ENCODE measurements at places on chromosomes 1 and 21.
A peak's percentile ranks its signal among the peaks of the same experiment; 100 is the strongest.

DNA sequence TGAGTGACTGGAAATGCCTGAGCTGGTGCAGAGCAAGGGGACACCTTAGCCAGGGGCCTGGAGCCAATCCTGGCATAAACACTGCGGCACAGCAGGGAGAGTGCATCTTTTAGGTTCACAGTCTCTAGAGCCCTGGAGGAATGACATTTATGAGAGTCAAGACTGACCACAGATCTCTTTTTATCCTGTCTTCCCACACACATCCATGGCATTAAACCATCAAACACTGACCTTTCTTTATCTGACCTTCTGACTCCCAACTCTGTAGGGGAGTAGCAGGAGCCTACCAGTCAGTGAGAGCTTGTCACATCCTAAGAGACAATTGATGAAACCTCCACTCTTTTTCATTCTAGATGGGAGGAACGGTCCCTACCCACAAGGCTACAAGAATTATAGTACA is 7.9 kb downstream of the CD34 start:
- no peak for DNase-seq

DNA sequence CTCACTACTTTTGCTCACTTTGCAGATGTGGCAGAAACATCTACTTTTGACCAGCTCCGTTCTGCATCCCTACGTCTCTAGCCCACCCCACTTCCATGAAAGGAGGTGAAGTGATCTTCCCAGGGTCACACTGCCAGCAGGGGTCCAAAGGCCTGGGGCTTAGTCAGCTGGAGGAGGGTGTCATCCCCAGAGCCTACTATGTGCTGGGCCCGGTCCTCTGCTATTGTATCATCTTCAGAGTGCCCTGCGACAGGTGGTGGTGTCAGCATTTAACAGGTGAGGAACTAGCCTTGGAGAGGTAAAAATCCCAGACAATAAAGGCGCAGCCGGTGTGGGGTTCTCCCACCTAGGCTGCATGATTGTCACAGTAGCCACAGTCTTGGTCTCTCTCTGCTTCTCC is 5.6 kb upstream of the BSND start:
- DNase-seq = no peak

GRCh38 chr1:8189931-8190483 is 127.9 kb upstream of the SLC45A1 start:
- no peak for DNase-seq

DNA sequence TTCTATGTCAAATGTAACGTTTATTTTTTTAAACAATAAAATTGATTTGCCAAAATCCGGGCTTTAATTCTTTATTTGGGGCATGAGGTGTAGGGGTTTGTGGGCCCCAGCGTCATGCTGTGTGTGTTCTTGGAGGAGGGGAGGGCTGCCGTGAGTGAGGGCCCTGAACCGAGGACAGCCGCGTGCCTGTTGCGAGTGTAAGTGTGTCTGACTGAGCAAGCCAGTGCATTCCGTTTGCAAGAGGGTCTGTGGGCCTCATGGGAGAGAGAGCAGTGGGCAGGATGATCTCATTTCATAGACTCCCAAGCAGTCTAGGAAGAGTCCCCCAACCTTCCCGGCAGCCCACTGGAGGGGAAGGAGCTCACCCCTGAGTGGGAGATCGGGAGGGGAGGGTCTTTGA is 21.4 kb upstream of the SPSB1 start:
- no peak for DNase-seq

- no peak for DNase-seq
Observed at GRCh38 chr21:34880401-34880800, 168.7 kb downstream of the RUNX1 start.

DNA sequence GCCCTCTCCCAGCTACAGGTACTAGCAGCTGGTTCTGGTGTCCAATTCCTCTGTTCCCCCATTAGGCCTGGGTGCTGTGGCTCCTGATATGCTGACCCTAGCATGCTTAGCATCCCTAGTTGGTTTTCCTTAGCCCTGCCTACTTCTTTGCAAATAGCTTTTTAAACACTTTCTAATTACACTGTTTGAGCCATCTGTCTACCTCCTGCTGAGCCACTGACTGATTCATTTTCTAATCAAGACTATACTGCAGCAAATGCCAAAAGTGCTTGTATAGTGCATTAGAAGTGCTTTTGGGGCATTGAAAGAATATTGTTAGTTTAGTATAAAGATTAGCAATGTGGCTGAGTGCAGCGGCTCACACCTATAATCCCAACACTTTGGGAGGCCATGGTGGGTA is 36.3 kb downstream of the ERICH3 start:
- no peak for DNase-seq

GRCh38 chr1:177366091-177366490 is 195.3 kb downstream of the BRINP2 start:
- no peak for DNase-seq

DNA sequence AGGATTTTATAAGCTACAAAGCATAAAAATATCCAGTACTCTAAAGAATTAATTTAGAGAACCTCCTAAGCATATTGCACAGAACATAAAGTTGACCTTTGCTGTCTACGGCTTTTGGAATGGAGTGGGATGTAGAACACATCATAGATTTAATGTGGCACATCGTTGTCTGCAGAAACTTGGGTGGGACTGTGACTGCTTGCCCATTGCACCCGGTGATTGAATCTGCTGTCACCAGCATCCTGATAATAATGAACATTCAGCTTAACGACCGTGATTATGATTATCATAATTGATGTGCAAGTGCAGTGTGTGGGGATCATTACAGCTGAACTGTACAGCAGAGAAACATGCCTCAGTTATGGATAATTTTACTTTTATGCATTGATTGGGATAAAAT is 181.9 kb downstream of the SPATA17 start:
- no peak for DNase-seq

- no peak for DNase-seq
Observed at GRCh38 chr1:94709891-94710581, 110.1 kb upstream of the SLC44A3 start.

- no peak for DNase-seq
Observed at GRCh38 chr1:151968791-151969399, 24.8 kb downstream of the S100A10 start.

DNA sequence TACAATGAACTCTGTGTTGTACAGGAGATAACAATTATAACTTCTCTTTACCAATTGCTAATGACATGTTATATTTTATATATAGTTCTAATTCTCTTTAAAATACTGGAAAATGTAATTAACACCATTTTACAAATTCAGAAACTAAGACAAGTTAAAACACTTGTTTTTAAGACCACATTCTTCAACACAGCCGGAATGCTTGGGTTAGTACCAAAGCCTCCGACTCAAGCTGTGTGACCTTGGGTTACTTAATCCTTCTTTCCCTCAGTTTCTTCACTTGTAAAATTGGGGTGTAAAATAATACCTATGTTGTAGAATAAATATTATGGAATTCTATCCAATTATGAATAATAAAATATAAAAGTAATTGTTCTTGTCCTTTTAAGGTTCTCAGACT is 378.7 kb downstream of the USH2A start:
- DNase-seq = no peak

GRCh38 chr1:222061711-222062359 is 319.9 kb upstream of the DUSP10 start:
- no peak for DNase-seq

DNA sequence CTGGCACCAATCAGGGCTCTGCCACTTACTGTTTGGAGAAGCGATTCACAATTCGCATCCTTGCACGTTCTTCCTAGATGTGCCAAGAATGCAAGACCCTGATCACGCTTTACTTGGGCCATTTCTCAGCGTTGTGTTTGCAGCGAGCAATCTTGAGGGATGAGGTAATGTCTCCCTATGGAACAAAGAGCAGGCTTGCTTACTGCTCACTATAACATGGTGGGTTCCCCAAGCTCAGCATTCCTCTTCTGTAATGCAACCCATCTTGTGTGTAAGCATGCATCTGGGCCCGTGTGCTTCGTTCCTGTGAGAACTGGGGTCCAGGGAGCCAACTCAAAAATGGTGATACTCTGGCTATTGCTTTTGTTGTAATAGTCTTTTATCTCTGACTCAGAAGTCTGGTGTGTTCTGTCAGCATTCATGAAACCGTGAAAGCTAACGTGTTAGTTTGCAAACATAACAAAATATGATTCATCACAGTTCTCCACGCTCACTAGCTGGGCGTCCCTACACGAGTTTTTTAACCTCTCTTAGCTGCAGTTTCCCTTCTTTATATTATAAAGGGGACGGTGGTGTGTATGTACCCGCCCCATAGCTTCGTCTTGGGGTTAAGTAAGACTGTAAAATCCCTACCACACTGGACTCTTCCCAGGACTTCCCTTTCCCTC is 33.3 kb downstream of the DNTTIP2 start:
- DNase-seq = no peak

DNA sequence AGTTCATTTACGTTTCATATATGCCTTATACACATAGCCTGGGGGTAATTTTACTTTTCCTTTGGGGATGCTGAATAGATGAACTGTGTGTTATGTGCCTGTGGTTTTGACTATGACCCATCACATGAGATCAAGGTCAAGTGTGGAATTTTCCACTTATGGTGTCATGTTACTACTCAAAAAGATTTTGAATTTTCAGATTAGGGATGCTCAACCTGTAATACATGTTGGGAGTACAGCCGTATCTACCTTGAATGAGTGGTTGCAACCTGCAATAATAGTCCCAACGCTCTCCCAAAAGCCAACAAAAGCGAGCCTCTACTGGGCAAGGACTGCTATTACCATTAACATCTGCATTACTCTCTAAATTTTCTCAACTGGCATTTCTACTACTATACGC is 68.5 kb upstream of the SDC3 start:
- DNase-seq = no peak

DNA sequence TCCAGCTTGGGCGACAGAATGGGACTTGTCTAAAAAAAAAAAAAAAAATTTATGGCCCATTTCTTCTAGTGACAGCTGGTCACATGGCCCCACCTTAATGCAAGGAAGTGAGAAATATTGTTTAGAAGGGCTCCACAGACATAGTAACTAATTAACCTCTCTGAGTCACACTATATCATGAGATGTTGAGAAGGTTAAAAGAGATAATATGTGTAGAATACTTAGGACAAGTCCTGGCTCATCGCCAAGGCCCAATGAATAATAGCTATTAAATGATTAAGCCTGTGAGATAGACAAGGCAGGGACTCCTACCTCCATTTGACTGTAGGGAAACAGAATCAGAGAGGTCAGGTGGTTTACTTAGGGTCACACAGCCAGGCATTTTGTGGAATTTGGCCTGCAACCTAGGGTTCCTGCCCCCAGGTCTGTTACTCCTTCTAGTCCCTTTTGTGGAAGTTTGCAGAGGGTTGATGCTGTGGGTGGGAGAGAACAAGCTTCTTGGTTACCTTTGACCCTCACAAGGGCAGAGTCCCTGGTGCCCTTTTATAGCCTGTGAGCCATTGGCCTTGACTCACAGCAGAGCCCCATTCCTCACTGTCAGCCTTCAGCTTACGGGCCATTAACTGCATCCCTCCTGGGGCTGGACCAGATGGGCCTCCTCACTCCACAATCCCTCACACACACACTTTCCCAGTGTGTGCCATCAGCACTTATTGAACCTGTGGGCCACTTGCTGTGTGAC is 48.5 kb downstream of the OPRD1 start:
- DNase-seq = no peak

- DNase-seq = peak; percentile 68
Observed at GRCh38 chr1:22704440-22705067, 6.1 kb upstream of the EPHB2 start.

- no peak for DNase-seq
Observed at GRCh38 chr1:14474856-14475255, 123.6 kb upstream of the KAZN start.

DNA sequence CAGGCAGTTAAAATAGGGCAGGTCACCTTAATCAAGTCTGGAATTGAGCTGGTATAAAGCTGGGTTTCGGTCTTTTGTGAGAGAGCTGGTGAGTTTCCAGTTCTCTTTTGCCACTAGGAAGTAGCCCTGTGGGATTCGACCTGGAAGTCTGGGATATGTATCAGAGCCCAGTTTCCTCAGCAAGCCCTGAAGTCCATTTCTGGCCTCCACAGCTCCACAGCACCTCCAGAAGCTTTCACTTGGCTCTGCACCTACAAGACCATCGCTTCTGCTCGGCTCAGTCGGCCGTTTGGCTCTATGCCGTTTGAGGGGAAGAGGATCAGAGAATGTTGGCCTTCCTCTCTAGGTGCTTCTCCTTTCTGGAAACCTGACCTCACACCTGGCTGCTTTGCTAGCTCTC is 148.0 kb downstream of the GALNT2 start:
- DNase-seq = no peak

DNA sequence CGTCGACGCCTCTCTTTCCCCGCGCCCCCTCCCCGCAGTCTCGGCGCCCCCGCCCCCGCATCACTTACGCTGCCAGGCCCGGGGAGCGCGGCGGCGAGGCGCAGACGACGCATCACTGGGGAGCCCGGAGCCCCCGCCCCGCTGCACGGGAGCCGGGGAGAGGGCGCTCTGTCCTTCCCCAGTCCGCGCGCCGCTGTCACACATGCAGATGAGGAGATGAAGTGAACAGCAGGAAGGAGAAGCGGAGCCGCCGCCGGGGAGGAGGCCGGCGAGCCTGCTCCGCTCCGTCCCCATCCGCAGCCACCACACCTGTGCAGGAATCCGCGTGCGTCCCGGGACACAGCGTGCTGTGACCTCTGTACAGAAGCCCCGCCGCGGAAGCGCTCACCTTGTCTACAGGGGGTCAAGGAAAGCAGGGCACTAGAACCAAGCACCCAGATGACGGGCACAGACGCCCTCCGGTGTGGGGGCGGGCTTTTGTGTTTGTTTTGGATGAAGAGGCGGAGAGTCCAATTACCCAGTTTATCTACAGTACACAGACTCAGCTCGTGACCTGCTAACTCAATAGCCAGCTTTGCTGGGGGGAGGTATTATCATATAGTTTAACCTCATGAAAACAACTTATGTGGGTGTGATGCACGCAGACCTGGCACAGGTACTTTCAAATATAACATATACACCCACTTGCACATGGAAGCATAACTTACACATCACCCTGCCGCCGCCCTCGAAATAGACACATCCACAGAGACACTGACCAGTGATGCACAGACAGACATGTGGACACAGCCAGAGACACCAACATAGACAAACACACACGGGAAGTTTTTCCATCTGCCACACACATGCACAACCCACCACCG is 12.4 kb downstream of the KLHDC8A start:
- peak; percentile 25 for DNase-seq

Measured in germinal center (tissue), 1 donor.